ENCODE measurements at places on chromosomes 16 and 17. TPM values are rescaled to one million over a fixed set of nuclear protein-coding genes. Genes with fewer than 3 reads are reported as not detected.

The GPRC5C gene
- total RNA-seq = not detected

The NRN1L gene
- total RNA-seq = not detected

The GNGT2 gene
- 2.8 TPM for total RNA-seq

DNA sequence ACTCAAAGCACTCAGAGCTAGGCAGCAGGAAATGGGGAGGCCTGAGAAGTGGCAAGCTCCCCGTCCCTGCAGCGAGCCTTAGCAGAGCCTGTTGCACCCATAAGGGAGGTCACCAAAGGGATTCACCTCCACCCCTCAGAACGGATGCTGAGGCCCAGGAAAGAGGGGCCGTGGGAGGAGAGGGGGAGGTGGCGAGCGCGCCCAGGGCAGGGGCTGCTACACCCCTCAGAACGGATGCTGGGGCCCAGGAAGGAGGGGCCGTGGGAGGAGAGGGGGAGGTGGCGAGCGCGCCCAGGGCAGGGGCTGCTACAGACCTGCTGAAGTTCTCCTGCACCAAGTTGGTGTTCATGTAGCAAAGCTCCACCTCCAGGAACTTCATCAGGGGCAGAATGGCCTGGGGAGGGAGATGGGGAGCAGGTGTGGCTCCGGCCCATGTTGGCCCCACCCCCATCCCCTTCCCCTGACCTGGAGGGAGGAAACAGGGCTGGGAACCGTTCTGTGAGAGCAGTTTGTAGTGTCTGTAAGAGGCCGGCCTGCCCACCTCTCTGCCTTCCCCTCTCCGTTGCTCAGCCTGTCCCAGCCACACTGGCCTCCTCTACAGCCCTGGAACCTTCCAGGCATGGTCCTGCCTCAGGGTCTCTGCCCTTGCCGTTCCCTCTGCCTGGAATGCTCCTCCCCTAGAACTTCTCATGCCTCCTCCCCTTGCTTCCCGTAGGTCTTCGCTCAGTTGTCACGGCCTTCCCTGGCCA, 11.4 kb downstream of the UNC13D start:
- H3K27me3 ChIP-seq = no peaks in the 10 kb centered on the region
- peaks cover 12% of the 10 kb centered on the region for H3K4me1 ChIP-seq
- H3K36me3 ChIP-seq = no peaks in the 10 kb centered on the region
- H3K4me3 ChIP-seq = no peak overlapping the region

DNA sequence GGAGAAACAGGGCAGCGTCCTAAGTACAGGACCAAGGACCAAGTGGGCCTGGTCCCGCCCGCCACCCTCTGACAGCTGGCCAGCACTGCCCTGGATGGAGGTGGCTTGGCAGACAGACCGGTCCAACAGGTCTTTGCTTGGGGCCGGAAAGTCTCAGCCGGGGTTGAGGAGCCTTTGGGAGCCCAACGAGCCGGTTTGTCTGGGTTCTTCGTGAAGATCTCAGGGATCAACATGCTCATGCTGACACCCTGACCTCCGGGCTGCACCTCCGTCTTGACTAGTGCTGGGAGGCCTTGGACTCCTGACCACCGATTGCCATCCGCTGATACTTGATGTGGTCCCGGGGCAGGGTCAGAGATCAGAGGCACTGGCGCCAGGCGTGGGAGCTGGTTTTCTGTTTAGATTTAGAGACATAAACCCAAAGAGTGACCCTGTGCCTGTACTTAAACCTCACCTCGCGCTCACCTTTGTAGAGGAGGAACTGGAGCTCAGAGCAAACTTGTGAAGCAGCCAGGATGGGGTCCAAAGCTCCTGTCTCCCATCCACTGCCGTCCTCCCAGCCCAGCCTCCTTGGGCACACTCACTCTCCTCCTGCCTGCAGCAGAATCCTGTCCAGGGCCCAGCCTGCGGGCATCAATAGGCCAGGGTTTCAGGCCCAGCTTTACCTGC, 92.1 kb upstream of the GSE1 start:
- no peak for DNase-seq
- no peaks in the 10 kb centered on the region for H3K36me3 ChIP-seq
- H3K4me3 ChIP-seq = no peak overlapping the region
- H3K27ac ChIP-seq = no peak overlapping the region
- no peaks in the 10 kb centered on the region for H3K27me3 ChIP-seq

DNA sequence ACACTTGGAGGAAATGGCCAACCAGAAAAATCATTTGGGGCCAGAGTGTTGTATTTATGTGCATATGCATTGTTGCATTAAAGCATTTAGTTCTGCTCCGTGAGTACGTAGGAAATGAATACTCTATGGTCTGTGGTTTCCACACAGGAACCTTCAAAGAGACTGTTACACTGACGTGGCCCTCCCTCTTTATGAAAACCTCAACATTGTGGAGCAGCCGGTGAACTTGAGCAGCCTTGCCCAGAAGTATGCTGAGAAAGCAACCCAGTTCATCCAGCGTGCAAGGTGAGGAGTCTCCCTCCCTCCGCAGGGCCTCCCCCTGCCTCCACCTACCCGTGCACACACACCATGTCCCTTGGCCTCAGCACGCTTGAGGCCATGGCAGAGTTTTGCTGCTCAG, 65.2 kb downstream of the ARSG start:
- no peak overlapping the region for H3K4me3 ChIP-seq
- no peak overlapping the region for H3K27ac ChIP-seq
- no peaks in the 10 kb centered on the region for H3K27me3 ChIP-seq
- H3K4me1 ChIP-seq = no peaks in the 10 kb centered on the region

GRCh38 chr16:77289331-77289809, 90.2 kb downstream of the SYCE1L start:
- no peaks in the 10 kb centered on the region for H3K4me1 ChIP-seq
- H3K27me3 ChIP-seq = no peaks in the 10 kb centered on the region
- no peak overlapping the region for H3K27ac ChIP-seq
- H3K36me3 ChIP-seq = no peaks in the 10 kb centered on the region
- DNase-seq = no peak

DNA sequence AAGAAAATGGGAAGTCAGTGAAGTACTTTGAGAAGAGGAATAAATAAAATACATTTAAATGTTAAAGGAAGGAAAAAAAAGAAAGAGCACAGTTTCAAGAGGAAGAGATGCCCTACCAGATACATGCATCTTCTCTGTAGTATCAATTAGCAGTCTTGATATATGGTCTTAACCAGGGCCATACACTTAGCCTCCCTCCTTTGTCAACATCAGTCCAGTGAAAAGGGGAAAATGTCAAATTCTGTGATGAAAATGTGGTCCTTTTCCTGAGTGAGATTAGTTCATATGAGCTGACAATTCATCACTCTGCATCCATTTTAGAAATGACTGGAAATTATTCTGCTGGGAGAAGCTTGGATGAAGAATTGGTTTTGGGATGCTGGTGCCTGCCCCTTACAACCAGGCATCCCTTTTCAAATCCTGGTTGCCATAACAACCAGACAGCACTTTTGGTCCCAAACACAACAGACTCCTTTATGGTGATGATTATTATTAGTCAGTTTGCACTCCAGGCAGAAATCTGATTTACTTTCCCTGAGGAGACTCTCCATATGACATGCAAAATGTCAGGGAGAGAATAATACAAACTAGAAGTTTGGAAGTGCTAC, 933.6 kb upstream of the CDH8 start:
- no peaks in the 10 kb centered on the region for H3K4me1 ChIP-seq
- no peaks in the 10 kb centered on the region for H3K36me3 ChIP-seq
- no peak for DNase-seq
- no peak overlapping the region for H3K4me3 ChIP-seq
- 0 out of 2 replicates have a peak, but pooled peaks cover 3% of the 10 kb centered on the region for H3K27me3 ChIP-seq

- no peaks in the 10 kb centered on the region for H3K4me1 ChIP-seq
- H3K4me3 ChIP-seq = no peak overlapping the region
- H3K27me3 ChIP-seq = no peaks in the 10 kb centered on the region
- no peak overlapping the region for H3K27ac ChIP-seq
- DNase-seq = no peak
Observed at GRCh38 chr17:7549401-7550055, 670 bp downstream of the TNFSF12 start.

- no peak overlapping the region for H3K4me3 ChIP-seq
- H3K36me3 ChIP-seq = peaks cover 31% of the 10 kb centered on the region
- H3K27ac ChIP-seq = no peak overlapping the region
- no peaks in the 10 kb centered on the region for H3K4me1 ChIP-seq
- H3K27me3 ChIP-seq = no peaks in the 10 kb centered on the region
Observed at GRCh38 chr17:73194514-73195222, 1.8 kb downstream of the COG1 start.

DNA sequence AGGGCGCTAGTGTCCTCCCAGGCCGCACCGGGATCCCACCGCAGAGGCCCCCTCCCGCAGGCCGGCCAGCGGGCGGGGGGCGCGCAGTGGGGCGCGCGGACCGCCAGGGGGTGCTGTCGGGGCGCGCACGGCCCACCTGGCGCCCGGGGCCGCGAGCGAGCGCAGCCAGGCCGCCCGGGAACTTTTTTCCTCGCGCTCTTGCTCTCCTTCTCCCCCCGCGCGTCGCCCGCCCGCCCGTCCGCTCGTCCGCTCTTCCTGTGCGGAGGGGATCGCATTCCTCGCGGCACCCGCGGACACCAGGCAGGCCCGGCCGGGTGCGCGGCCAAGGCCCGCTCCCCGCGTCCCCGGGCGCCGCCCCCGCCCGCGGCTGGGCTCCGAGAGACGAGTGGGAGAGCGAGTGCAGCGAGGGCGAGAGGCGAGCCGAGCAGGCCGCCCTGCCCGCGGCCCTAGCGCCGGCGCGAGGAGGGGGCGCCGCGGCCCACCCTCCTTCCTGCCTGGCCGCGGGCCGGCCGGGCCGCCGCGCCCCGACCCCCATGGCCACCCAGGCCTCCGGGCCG, at the start of gene RAI1:
TSS of gene RAI1 (plus strand) at position 272 of the 557 bp plus-strand sequence. CDS start 111,491 bp downstream, outside the sequence.
- DNase-seq = peak; percentile 96
- H3K4me3 ChIP-seq = peak within 1 kb of the TSS; percentile 98
- H3K4me1 ChIP-seq = peaks cover 33% of the 10 kb centered on the region
